ENCODE measurements at places on chromosomes 16 and 17.
A peak's percentile ranks its signal among the peaks of the same experiment; 100 is the strongest.

- no peak for DNase-seq
Observed at GRCh38 chr16:67675999-67676398, 9.4 kb downstream of the C16orf86 start.

GRCh38 chr16:87126403-87127025, 190.7 kb downstream of the C16orf95 start:
- DNase-seq = no peak

- no peak for DNase-seq
Observed at GRCh38 chr17:55388842-55389241, 32.8 kb downstream of the MMD start.

DNA sequence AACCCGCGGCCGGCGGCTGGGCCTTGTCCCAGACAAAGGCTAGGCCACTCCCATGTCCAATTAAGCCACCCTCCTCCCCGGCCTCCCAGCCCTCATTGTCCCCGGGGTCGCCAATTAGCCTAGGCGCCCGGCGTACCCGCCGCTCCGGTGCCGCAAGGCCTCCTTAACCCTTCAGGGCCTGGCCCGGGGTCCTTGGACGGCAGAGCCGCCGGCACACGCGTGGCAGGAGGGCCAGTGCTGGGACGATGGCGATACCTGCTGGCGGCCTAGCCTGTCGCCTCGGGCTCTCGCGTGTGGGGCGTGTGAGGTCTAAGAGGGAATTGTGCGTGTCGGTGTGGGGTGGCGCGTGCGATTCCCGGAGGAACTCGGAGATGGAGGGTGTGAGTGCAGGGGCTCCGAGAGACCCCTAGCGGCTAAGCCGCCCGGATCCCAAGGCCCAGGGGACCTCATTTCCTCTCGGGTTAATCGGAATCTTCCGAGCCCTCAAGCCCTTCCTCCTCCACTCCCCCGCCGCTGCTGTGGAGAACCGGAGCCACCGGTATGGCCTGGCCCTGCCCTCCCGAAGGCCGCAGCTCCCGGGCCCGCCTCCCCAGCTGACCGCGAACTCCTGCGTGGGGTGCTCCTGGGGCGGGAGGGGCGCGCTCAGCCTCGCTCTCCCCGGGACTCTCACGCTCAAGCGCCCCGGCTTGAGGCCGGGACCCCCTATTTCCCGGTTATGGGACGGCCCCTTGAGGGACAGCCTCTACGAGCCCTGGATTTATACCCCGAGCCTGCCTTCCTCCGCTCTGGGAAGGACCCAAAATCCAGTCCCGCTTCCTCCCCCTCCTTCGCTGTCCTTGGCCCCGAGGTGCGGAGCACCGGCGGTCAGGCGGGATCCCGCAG, 11.9 kb downstream of the TBX2 start:
- DNase-seq = peak; percentile 71

- DNase-seq = no peak
Observed at GRCh38 chr17:51103050-51103449, 17.6 kb downstream of the SPAG9 start.

- DNase-seq = no peak
Observed at GRCh38 chr16:85146922-85147651, 34.8 kb upstream of the CIBAR2 start.

DNA sequence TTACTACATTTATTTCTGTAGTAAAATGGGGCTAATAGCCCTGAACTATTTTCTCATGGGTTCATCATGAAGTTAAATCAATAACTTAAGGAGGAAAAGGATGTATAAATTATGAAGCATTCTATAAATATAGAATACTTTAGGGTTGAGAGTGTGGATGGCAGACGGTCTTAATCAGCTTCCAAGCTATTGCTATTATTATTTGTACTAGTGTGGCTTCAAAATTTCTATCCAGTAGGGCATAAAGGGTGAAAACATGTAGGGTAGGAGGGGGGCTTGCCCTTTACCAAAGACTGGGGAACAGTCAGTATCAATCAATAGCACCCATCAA, 26.4 kb upstream of the DHX8 start:
- no peak for DNase-seq

GRCh38 chr17:73532421-73532901, 111.8 kb downstream of the SDK2 start:
- DNase-seq = no peak

- DNase-seq = no peak
Observed at GRCh38 chr17:62819511-62820221, 11.6 kb upstream of the MARCHF10 start.

DNA sequence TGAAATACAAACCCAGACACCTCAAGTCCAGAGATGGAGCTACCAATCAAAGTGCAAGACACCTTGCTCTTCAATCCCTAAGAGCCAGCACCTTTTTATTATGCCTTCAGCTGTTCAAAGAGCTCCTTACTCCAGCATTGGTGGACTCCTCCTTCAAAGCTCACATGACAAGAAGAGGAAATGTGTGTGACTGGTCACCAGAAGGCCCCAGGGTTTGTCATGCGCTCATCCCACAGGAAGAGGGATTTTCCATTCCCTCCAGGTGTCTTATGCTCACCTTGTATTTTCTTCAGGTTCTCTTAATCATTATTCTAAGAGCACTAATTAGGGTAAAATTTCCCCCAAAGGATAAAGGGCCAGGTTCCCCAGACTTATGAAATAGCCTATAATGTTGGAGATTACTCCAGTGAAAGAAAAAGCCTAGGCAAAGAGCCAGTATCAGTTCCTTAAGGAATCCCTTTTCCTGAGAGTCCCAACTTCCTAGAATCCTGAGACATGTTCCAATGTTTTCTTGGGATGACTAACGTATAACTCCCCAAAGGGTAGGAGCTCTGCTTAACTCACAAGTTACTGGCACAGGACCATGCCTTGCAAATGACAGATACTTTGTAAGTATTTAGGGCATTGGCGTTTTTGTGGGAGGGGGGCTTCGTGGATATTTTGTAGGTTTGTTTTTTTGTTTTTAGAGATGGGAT, 56.9 kb upstream of the SOX9 start:
- no peak for DNase-seq

- DNase-seq = peak; percentile 61
Observed at GRCh38 chr17:76824093-76824492, 44.1 kb upstream of the MGAT5B start.

GRCh38 chr17:11901931-11902330, 95.3 kb downstream of the ZNF18 start:
- DNase-seq = no peak

DNA sequence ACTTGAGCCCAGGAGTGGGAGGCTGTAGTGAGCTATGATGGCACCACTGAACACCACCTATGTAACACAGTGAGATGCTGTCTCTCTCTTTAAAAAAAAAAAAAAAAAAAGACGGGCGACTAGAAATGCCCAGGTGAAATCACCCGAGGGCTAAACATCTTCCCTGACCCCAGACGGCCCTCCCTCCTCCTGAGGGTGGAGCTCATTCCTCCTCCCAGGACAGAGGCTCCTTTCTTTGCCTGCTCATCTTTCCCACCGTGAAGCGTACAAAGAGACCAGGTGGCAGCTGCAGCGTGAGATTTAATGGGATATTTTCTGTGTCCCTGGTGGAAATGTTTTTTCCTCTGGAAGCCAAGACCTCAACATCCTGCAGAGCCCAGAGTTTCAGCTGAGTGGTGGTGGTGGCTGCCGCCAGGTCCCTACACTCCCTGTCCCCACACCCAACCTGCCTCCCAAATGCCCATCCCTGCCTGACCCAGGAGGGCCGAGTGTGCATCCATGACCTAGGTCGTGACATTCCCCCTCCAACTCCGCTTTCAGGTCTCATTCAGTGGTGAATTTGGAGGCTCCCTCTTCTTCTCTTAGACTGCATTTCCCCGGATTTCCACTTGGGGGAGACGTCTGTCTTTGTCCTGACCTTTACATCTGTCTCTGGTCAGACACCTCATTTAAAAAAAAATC, 14.4 kb upstream of the GPRC5B start:
- peak; percentile 66 for DNase-seq

DNA sequence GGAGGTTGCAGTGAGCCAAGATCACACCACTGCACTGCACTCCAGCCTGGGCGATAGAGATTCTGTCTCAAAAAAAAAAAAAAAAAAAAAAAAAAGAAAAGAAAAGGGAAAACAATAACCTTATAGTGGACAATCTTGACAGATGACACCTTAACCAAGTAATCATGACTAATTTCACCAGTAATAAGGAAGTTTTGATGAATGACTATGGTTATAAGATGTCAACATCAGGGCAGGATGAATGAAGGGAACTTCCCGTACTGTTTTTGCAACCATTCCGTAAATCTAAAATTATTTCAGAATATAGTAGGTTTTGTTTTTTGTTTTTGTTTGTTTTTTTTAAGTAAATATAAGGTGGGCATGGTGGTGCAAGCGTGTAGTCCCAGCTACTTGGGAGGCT, 23.0 kb downstream of the GSPT1 start:
- no peak for DNase-seq

- no peak for DNase-seq
Observed at GRCh38 chr17:79364315-79365094, 246.3 kb downstream of the RBFOX3 start.

- peak; percentile 85 for DNase-seq
Observed at GRCh38 chr17:63476854-63477479, at the start of gene ACE. ACE (plus strand) TSS chr17:63477061; CDS start chr17:63477095, 34 bp downstream.

DNA sequence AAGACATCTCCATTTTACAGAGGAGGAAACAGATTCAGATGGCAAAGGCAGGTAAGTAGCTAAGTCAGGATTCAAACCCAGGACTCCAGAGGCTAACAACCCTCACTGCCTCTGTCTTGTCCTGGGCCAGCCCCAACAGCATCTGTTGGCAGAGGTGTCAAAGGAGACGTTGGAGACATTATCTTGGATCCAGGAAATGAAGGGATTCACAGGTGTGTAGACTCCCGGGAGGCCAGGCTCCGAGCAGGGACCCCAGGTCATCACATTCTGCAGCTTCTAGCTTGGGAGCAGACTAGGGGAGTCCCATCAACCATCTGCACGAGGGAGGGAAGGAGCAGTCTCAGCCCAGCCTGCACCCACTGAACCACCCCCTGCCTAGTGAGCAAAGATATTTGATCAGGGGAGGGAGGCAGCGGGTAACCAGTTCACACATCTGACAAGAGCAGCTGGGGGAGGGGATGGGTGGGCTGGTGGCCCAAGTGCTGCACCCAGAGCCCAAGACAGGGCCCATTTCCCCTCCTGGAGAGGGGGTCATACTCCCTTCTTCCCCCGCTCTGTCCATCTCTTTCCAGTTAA, 1.0 kb upstream of the B9D1 start:
- DNase-seq = peak; percentile 26

DNA sequence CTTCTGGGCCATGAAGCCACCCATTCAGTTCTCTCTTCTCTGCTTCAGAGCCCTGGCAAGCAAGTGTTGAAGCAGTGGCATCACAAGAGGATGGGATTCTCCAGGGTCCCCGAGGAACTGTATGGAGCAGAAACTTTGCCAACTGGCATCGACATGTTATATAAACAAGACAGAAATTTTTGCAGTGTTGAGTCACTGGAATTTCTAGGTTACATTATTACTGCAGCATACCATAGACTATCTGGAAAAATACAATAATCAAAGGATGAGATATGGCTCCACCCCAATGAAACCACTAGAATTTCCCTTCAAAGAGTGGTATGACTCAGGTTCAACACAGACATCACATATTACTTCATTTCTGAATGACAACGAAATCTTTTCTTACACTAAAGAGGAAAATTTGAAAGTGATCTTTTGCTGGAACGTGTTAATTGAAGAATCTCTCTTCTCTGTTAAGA, 343.0 kb upstream of the DYNLRB2 start:
- no peak for DNase-seq

GRCh38 chr16:11201498-11202259, 54.3 kb downstream of the SOCS1 start:
- DNase-seq = no peak

DNA sequence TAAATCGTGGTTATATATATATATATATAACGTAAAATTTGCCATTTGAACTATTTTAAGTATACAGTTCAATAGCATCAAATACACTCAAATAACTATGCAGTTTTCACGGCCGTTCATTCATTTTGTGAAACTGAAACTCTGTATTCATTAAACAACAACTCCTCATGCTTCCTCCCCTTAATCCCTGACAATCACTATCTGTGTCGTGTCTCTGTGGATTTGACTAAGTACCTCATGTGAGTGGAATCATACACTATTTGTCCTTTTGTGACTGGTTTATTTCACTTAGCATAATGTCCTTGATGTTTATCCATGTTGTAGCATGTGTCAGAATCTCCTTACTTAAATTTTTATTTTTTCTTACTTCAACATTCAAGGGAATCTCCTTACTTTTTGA, 2.8 kb downstream of the CCL23 start:
- no peak for DNase-seq

DNA sequence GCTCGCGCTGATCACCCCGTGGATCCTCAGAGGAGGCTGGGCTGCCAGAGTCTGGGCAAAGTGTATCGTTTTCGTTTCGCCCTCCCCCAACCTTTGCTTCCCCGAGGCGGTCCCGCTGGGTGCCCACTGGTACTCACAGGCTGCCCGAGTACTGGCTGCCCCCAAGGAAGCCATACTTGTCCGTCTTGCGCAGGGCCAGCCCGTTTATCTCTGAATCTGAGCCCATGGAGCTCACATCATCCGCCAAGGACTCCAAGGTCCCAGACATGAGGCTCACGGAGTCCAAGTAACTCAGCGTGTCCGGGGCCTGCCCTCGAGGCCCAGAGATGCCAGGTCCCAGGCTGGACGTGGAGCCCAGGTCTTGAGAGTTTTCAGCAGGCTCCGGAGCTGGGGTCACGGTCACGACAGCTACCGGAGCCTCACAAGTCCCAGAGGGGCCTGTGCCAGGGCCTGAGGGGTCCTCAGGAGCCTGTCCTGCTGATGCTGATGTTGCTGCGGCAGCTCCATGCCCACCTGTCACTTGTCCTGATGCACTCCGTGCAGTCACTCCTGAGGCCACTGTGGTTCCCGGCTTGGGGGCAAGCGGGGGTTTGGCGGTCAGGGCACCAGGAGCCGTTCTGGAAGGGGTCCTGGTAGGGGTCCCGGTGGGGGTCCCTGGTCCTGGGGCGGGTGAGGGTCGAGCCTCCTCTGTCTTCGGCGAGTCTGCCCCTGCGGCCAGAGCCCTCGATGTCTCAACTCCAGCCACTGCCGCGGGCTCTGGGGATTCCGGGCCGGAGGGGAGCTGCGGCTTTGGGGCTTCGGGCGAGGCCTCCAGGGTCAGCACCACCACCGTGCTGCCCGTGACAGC, 980 bp downstream of the TBC1D10B start:
- no peak for DNase-seq

GRCh38 chr17:3885271-3885670, 7.6 kb downstream of the CAMKK1 start:
- DNase-seq = no peak

GRCh38 chr16:79697562-79698112, 97.1 kb upstream of the MAF start:
- no peak for DNase-seq

DNA sequence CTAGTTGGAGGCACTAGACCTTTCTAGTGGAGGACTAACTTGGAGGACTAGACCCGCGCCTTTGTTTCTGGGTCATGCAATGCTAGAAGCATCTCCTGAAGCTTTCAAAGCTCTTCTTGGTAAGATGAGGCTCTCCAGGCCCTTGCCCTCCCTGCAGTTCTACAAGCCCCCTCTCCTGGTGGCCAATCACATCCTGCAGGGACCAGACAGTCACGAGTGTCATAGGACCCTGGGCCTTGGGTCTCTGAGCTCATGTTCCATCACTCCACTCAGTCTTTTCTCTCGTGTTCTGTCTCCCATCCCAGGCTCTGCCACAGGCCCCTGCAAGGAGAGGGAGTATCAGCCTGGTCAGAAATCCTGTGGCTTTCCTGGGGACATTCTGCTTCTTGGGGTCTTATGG, 119.6 kb downstream of the CYLD start:
- no peak for DNase-seq

- no peak for DNase-seq
Observed at GRCh38 chr17:32833076-32833475, 43.8 kb downstream of the MYO1D start.
